ENCODE measurements at places on chromosomes 2 and 18.
A peak's percentile ranks its signal among the peaks of the same experiment; 100 is the strongest.

- peak; percentile 81 for DNase-seq
These were observed 53.7 kb upstream of the APCDD1 start for GRCh38 chr18:10400534-10401307.

GRCh38 chr2:100418406-100418962, 1.0 kb upstream of the CHST10 start:
- DNase-seq, result no peak

DNA sequence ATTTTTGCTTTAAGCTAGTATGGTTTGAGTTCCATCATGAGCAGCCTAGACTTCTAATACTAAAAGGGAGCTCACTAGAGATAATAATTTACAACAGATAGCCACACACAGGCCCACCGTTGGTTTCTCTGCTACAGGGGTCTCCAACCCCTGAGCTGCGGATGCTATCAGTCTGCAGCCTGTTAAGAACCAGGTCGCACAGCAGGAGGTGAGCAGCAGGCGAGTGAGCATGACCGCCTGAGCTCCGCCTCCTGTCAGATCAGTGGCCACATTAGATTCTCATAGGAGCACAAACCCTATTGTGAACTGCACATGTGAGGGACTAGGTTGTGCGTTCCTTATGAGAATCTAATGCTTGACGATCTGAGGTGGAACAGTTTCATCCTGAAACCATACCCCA, 150.6 kb downstream of the HRH4 start:
- no peak for DNase-seq

GRCh38 chr2:221060376-221060775, 511.7 kb downstream of the EPHA4 start:
- DNase-seq, result no peak

DNA sequence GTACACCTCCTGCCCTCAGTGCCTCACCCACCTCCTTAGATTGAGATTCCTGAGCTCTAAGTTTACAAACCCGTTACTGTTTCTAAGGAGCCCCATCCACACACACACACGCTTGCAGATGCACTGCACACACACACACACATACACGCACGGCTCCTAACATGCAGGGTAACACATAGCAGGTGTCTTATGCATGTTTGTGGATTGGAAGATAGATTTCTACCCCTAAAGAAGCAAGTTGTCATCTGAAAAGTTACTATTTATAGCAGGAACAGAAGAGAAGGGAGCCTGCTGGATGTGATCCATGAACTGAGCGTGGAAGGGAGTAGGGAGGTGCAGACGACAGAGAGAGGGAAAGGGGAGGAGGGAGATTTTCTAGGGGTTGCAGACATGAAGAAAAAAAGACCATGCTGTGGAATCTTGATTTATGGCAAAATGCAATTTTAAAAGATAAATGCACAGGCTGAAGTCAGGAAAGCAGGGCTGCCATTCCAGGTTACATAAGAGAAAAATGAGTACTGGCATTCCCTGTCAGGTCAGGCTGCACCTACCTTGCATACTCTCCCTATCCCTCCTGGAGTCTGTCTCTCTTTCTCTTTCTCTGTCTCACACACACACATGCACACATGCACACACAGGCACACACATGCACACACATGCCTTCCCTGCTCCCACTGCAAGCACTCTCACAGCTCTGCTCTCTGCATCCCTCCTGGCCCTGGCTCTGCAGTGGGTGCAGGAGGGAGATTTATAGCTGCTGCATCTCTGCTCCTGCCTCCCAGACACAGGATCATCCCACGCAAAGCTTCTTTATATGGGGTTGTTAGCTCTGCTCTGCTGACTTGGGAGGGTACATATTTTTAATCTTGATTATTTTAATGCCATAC, 192.6 kb upstream of the MYT1L start:
- DNase-seq, result no peak

- no peak for DNase-seq
These were observed 249.3 kb upstream of the RBBP8 start for GRCh38 chr18:22683786-22684185.

DNA sequence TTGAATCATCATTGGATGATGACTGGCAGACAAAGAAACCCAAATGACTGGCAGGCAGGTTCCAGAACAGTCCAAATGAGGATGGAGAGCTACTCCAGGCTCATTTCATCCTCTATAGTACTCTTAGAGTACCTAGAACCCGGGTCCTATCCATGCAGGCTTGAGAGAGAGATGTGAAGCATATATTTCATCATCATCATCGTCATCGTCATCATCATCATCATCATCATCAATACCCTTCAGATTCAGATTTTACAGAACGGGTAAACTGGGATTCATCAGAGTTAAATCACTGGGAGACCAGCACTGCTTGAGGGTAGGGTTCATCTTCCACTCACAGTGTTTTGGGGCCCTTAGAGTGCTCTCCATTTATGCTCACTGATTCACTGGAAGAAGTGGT, 52.3 kb downstream of the PAX8 start:
- no peak for DNase-seq

- no peak for DNase-seq
These were observed 70.0 kb upstream of the NDUFV2 start for GRCh38 chr18:9032519-9032918.

- DNase-seq, result no peak
These were observed 325.7 kb downstream of the DCDC2C start for GRCh38 chr2:4029081-4029480.

DNA sequence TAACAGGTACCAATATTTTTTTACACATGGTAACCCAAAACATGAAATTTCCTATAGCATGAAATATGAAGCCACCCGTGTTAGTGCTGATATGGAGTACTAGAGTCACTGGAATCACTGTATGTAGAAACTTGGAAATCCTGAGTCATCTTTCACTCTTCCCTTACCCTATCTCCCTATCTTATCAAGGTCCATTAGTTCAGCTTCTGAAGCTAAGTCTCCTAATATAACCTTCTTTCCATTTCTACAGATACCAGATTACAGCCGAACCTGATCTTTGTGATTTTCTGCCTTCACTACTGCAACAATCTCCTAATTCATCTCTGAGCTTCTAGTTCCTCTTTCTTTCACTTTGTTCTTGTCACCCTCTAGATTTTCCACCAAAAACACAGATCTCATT, 59.0 kb downstream of the SEPTIN10 start:
- DNase-seq, result no peak

- DNase-seq, result no peak
These were observed 26.3 kb downstream of the ANXA4 start for GRCh38 chr2:69768235-69768634.

- DNase-seq, result no peak
These were observed 57.2 kb downstream of the RTP5 start for GRCh38 chr2:241926541-241927311.

All from CD14-positive monocyte (primary cell).